ENCODE measurements at places on chromosomes 2 and 18. TPM values are rescaled to one million over a fixed set of nuclear protein-coding genes. Genes with fewer than 3 reads are reported as not detected.

GRCh38 chr2:16186661-16187481 lies 246.5 kb downstream of the MYCN start:
- DNase-seq, result no peak

GRCh38 chr2:37827911-37828511 lies 97.1 kb upstream of the RMDN2 start:
- peak; percentile 67 for DNase-seq

FEV gene
- polyA plus RNA-seq, result not detected

DNA sequence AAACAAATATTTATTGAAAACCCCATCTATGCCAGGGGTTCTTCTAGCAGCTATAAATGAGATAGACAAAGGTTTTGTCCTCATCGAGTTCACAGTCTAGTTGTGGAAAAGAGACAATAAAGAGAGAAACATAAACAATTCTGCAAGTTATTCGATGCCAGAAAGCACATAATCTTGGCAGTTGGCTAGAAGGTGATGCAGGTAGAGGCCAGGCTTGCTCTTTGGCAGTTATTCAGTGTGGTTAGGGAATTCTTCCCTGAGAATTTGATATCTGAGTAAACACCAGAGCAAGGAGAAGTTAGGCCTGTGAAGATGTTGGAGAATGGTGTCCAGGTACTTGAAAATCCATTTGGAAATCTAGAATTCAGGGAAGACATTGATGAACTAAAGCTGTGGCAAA lies 547.4 kb downstream of the SLC4A3 start:
- no peak for DNase-seq
